Activated CD8-positive, alpha-beta memory T cell treated with anti-CD3 and anti-CD28 coated beads for 4 hours (primary cell): ENCODE measurements at places on chromosomes 2 and 18.

- DNase-seq, result no peak
Measured at GRCh38 chr2:43102366-43103092, 123.9 kb downstream of the ZFP36L2 start.

GRCh38 chr2:188599140-188599539 lies 307.5 kb downstream of the GULP1 start:
- DNase-seq, result no peak

DNA sequence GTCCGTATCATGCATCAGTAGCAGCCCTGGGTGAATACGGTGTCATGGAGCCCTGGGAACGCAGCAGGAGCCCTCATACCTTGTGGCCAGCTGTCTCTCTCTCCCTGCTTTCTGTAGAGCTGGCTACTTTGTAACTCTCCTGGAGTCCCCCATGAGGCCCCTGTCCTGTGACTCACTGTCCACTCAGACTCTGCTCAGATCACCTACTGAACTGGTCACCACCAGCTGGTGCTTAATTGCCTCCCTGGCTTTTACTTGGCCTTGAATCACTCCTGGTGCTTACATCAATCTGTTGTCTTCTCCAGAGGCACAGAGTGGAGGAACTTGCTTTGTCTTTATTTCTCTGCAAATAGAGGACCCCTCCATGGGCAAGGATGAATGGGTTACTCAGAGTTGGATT lies 172.7 kb downstream of the HRH4 start:
- no peak for DNase-seq

GRCh38 chr2:70871398-70872211 lies 36.0 kb upstream of the CD207 start:
- DNase-seq, result peak; percentile 60

GRCh38 chr2:24432735-24433134 lies 58.3 kb upstream of the NCOA1 start:
- no peak for DNase-seq

- no peak for DNase-seq
Measured at GRCh38 chr2:54271843-54272627, 16.0 kb upstream of the TSPYL6 start.

- DNase-seq, result no peak
Measured at GRCh38 chr2:124264551-124265091, 239.5 kb downstream of the CNTNAP5 start.

DNA sequence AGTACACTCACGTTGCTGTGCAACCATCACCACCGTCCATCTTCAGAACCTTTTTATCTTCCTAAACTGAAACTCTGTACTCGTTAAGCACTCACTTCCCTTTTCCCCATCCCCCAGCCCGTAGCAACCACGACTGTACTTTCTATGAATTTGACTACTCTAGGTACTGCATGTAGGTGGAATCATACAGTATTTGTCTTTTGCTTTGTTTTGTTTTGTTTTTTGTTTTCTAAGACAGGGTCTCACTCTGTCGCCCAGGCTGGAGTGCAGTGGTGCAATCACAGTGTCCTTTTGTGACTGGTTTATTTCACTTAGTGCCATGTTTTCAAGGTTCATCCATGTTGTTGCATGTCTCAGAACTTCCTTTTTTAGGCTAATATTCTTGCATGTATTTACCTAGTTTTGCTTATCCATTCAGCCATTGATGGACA lies 7.0 kb upstream of the TYMS start:
- no peak for DNase-seq

GRCh38 chr2:158922601-158923000 lies 45.8 kb upstream of the TANC1 start:
- DNase-seq, result no peak

GRCh38 chr2:102485147-102485785 lies 12.2 kb downstream of the SLC9A4 start:
- DNase-seq, result no peak

DNA sequence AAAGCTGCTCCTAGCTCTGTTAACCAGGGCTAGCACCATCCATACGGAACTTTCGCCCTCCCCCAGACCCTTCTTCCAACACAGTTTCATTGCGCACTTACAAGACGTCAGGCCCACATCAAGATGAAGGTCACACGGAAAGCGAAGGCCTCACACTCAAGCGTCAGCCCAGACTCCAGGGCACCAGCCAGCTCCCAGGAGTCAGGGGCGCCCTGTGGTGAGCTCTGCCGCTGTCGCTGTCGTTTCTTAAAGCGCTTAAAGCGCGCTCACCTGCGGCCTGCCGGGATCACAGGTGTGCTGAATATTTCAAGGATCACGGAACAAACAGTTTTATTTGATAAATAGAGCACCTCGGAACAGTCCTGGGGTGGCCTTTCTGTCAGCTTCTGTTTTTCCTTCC lies 163.1 kb downstream of the CDH20 start:
- DNase-seq, result no peak

GRCh38 chr18:50836521-50836957 lies 16.7 kb upstream of the MRO start:
- no peak for DNase-seq
